Ascending aorta (tissue), 2 donors: ENCODE measurements at places on chromosomes 3 and 15. TPM values are rescaled to one million over a fixed set of nuclear protein-coding genes. Genes with fewer than 3 reads are reported as not detected.

GRCh38 chr3:62558549-62559112 is 185.3 kb upstream of the FEZF2 start:
- DNase-seq, result no peak

DNA sequence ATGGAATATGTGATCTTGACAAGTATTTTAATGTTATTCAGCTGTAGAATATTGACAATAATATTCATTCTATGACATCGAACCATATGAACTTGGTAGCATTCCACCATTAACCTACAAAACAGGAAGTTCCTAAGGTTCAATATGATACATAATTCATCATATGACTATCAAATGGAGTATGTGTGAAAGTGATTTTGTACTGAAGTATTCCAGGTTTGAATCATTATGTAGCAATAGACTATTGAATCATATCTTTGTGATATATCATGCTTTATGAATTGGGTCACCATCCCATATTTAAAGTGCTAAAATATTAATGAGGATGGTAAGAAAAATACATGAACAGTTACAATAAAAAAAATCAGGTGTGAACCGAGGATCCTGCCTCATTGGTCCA is 95.1 kb downstream of the TP63 start:
- DNase-seq, result no peak

DNA sequence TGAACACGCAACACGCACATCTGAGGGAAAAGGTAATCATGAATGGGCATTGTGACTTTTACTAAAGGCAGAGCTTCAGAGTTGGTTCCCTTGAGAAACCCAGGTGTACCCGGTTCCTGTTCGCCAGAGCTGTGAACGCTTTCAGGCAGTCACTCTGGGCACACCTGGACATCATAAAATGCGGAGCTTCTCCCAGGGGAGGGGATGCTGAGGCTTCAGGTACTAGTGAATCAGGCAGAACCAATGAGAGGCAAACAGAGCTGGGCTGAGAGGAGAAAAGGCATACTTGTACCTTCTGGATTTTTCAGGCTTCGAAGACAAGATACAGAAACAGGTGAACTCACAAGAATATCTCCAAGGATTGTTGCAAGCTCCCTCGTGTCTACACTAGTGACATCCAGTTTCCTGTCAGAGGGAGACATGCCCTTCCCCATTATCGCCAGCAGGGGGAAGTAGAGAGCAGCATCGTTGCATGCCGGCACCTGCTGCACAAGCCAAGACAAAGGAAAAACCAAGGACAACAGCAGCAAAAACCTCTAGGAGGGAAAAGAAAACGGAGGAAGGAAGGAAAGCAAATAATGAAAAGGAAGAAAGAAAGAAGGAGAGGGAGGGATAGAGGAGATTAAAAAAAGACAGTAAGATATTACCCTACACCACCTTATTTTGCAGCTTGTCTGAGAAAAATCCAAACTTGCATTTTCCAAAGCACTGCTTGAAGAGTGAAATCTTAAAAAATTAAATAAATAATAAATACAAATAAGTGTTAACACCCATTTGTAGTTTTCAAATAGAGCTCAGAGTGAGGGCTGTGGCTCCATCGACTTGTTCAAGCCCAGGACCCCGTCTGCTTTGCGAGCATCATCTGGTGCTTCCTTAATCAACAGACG is 2.0 kb downstream of the AHSG start:
- DNase-seq, result peak; percentile 83

DNA sequence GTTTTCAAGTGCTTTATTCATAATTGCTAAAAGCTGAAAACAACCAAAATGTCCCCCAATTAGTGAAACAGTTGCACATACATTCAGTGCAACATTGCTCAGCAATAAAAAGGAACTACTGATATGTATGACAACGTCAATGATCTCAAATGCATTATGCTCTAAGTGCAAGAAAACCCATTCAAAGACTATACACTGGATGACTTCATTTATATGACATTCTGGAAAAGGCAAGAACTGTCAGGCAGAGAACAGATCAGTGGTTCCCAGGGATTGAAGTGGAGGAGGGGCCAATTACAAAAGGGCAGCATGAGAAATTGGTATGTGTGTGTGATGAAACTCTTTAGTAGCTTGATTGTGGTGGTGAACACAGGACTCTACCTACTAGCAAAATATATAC is 585.6 kb downstream of the TBL1XR1 start:
- DNase-seq, result no peak

DNA sequence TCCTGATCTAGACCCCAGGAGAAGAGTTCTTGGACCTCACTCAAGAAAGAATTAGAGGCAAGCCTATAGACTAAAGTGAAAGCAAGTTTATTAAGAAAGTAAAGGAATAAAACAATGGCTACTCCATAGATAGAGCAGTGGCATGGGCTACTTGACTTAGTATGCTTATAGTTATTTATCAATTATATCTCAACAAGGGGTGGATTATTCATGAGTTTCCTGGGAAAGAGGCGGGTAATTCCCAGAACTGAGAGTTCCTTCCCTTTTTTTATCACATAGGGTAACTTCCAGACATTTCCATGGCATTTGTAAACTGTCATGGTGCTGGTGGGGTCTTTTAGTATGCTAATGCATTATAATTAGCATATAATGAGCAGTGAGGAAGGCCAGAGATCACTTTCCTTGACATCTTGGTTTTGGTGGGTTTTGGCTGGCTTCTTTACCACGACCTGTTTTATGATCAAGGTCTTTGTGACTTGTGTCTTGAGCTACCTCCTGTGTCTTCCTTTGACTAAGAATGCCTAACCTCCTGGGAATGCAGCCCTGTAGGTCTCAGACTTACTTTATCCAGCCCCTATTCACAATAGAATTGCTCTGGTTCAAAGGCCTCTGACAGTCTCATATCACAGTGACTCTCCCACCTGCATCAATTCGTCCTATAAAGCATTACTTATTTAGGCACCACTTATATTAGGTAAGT is 35.3 kb upstream of the PLSCR2 start:
- no peak for DNase-seq

DNA sequence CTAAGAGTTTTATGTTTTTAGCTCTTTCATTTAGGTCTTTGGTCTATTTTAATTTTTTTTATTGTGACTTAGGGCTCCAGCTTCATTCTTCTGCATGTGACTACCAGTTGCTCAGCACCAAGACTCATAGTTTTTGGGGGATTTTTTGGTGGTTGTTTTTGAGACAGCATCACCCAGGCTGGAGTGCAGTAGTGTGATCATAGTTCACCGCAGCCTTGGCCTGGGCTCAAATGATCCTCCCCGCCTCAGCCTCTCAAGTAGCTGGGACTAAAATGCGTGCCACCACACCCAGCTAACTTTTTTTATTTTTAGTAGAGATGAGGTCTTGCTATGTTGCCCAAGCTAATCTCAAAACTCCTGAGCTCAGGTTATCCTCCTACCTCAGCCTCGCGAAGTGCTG is 19.4 kb downstream of the CDV3 start:
- DNase-seq, result no peak

DNA sequence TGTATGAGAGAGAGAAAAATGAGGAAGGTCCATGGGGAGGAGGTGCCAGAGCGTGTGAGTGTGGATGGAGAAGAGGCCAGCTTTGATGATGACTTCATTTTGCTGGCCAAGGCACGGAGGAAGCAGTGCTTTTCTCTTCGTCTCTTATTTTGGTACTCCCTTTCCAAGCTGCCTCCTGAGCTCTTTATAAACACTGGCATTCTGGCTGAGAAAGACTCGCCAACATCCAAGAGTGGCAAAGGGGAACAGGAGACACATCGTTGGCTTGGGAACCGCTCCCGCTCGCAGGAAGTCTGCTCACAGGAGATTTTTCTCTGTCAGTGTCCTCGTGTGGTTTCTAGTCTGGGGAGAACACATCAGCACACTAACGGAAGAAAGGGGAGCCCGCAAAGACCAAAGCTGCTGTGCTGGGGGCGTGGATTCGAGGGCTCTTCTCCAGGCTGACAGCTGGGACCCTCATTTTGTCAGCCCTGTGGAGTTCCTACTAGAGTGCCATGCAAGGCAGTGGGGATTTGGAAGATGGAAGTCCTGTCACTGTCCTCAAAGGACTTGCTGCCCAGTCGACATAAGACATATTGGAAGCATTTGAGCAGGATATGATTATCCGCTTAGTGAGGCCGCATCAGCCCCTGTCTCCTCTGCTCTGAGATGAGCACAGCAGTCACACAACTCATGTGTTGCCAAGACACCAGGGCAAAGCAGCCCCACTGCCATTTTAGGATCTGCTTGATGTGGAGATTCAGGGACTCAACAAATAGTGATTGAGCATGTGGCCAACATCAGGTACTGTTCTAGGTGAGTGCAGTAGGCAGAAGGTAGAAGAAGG is 8.0 kb upstream of the SEMA4B start:
- DNase-seq, result no peak

- no peak for DNase-seq
Observed at GRCh38 chr15:50189633-50190032, 7.6 kb downstream of the SLC27A2 start.

The CCR5 gene
- total RNA-seq, result not detected

- DNase-seq, result no peak
Observed at GRCh38 chr15:60918234-60918959, 310.7 kb downstream of the RORA start.

The ZPLD1 gene
- not detected for total RNA-seq

The SCN11A gene
- not detected for total RNA-seq

GRCh38 chr15:30984542-30984941 is 6.9 kb downstream of the MTMR10 start:
- DNase-seq, result no peak

DNA sequence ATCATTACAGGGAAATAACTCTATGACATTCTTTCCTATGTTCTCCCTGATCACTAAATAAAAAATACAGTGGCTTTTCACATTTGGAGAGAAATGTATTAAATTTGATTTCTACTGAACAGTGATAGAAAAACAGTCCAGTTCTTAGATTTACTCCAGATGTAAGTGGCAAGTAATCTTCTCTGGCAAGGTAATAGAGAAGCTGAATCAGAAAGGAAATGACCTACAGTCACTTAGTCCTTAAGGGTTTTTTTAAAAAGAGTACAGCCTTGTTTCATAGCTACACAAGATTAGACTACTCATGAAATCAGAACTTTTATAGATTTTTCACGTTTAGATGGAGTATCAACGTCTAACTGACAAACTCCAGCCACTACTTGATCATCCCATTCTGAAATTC is 236.9 kb downstream of the CADPS start:
- DNase-seq, result no peak

DNA sequence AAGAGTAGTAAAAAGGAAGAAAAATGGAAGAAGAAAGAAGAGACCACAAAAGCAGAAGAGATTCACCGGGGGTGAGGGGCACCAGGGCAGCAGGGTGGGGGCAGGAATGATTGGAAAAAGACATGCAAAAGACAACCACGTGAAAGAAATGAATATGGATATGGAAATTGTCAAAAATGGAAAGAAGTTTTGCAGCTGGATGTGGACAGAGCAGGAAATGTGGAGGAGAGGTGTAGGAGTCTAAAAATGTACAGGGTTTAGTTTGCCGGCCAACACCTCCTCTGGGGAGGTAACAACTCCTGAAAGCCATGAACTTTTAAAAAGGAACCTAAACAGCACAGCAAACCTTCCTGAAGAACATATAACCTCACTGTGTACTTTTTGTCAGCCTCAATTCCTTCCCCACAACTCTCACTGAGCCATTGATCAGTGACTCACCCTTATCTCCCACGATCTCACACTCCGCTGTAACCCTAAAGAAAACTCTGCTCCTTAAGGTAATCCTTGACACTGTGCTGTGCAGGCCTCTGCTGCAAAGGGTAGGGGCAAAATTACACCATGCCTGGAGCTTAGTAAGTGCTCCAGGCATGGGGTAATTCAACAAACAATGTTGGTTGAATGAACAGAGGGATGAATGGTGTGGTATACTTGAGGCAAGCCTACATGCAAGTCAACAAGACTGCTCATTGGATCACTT is 100.2 kb upstream of the BOC start:
- DNase-seq, result no peak

DNA sequence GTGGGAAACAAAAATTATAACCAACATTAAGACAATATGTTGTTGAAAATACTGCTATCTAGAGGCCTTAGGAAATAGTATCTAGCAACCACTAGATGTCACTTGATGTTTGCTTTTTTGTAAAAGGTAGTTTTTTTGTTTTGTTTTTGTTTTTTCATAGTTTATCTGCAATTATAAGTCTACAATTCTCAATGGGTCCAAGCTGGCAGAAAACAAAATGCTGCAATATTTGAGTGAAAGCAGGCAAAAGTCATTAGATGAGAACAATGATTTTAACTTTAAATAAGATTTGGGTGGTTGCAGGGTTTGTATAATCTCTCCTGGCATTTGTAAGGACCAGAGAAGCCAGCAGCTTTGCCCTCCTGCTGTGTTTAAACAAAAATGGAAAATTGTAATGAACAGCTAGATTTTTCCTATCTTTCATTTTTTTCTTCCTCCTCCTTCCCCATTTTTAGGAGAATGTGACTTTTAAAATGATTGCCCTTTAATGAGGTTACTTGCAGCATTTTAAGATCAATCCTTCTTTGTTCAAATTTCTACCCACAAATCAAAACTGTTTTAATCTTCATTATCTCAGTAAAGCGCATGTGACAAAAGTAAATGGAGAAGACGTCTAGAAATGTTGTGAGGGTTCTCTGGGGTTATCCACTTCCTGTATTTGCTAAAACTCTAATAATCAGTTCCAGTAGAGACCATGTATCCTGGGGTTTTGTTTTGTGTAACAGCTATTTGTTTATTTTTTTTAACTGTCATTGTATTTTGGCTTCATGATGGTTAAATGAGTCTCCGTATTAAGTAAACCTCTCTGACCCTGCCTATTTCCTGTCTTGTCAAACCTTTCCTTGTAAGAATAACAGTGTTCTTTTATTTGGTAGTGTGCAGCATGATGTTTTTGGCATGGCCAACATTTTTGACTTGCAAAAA is 27.3 kb downstream of the DUT start:
- DNase-seq, result no peak

- DNase-seq, result no peak
Observed at GRCh38 chr3:54863366-54863765, 64.5 kb downstream of the LRTM1 start.

The CDCP1 gene
- total RNA-seq, result 3.0 TPM

GRCh38 chr3:143529018-143529478 is 319.2 kb downstream of the SLC9A9 start:
- no peak for DNase-seq

The MOBP gene
- not detected for total RNA-seq

DNA sequence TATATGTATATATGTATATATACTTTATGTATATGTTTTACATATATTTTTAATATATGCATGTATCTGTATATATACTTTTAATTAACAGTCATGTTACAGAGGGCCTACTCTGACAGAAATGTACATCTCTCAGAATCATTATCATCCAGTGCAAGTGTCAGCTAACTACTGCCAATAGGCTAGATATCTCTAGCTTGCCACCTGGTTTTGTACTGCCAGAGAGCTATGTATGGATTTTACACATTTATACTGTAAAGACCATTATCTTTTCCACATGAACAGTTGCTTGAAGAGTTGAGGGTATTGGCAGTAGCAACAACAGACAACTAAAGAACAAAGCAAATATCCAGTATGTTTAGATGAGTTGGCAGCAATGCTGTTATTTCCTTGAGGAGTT is 99.7 kb upstream of the VGLL3 start:
- no peak for DNase-seq

DNA sequence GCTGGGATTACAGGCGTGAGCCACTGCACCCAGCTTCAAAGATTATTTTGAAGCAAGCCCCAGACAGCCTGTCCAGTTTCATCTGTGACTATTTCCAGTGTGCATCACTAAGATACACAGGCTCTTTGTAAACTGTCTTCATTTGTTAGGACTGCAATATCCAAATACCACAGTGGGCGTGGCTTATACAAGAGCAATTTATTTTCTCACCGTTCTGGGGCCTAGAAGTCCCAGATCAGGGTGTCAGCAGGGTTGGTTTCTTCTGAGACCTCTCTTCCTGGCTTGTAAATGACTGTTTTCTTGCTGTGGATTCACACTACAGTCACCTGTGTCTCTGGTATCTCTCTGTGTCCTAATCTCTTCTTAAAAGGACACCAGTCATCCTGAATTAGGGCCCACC is 59.7 kb downstream of the RLBP1 start:
- no peak for DNase-seq

The SYNPR gene
- total RNA-seq, result not detected
